ENCODE measurements at places on chromosomes 5 and 9. TPM values are rescaled to one million over a fixed set of nuclear protein-coding genes. Genes with fewer than 3 reads are reported as not detected.

C1QTNF3 gene
- 0.85 TPM for total RNA-seq

IFNK gene
- total RNA-seq = not detected

PCDH12 gene
- 0.56 TPM for total RNA-seq

SLC6A19 gene
- total RNA-seq = not detected

CBY3 gene
- not detected for total RNA-seq

C5orf52 gene
- total RNA-seq = not detected

OCLN gene
- 2.3 TPM for total RNA-seq

SLC4A9 gene
- total RNA-seq = not detected

MED22 gene
- total RNA-seq = 15.1 TPM

CATSPER3 gene
- total RNA-seq = not detected

SLC1A3 gene
- 2.1 TPM for total RNA-seq

PDLIM4 gene
- 33.0 TPM for total RNA-seq

RETREG1 gene
- 0.38 TPM for total RNA-seq

DDX4 gene
- 0.28 TPM for total RNA-seq

GCNT4 gene
- total RNA-seq = 1.5 TPM
